ENCODE measurements at places on chromosomes 6 and 20. TPM values are rescaled to one million over a fixed set of nuclear protein-coding genes. Genes with fewer than 3 reads are reported as not detected.

The MEI4 gene
- not detected for total RNA-seq

The HLA-DRB1 gene
- total RNA-seq, result 1.1 TPM

The EPB41L2 gene
- total RNA-seq, result 47.4 TPM

The EMILIN3 gene
- not detected for total RNA-seq

The STK38 gene
- total RNA-seq, result 48.1 TPM

The MTFR2 gene
- 1.5 TPM for total RNA-seq

The TBC1D20 gene
- 64.8 TPM for total RNA-seq

The TREML2 gene
- total RNA-seq, result not detected

The ARMC12 gene
- total RNA-seq, result 0.59 TPM

The VSX1 gene
- not detected for total RNA-seq

The ASIP gene
- total RNA-seq, result not detected

The SLC25A27 gene
- total RNA-seq, result 9.4 TPM

The MYLK2 gene
- under 0.01 TPM for total RNA-seq

The SAMD3 gene
- 3.5 TPM for total RNA-seq

The SLC12A5 gene
- under 0.01 TPM for total RNA-seq

The CAGE1 gene
- under 0.01 TPM for total RNA-seq

The SGK2 gene
- total RNA-seq, result under 0.01 TPM

The ZFP57 gene
- 0.36 TPM for total RNA-seq

The SLC13A3 gene
- 1.8 TPM for total RNA-seq

The STK4 gene
- total RNA-seq, result 33.7 TPM

The RAB5IF gene
- 54.2 TPM for total RNA-seq

The ZSCAN23 gene
- 7.4 TPM for total RNA-seq

The EYS gene
- total RNA-seq, result under 0.01 TPM

The HIVEP1 gene
- total RNA-seq, result 18.8 TPM

The WFDC2 gene
- total RNA-seq, result not detected

The CST5 gene
- not detected for total RNA-seq

The DOK5 gene
- total RNA-seq, result 12.7 TPM

All from osteoblast (primary cell).